ENCODE measurements at places on chromosomes 3 and 15. TPM values are rescaled to one million over a fixed set of nuclear protein-coding genes. Genes with fewer than 3 reads are reported as not detected.
A peak's percentile ranks its signal among the peaks of the same experiment; 100 is the strongest.

Gene GOLGA8G
- not detected for polyA plus RNA-seq

Gene ZNF501
- 0.89 TPM for polyA plus RNA-seq

Gene HTR3E
- 0.06 TPM for polyA plus RNA-seq

Gene MAGEF1
- polyA plus RNA-seq = 45.5 TPM

Gene POLQ
- 0.22 TPM for polyA plus RNA-seq

Gene ZIC4
- polyA plus RNA-seq = not detected

Gene TEX9
- polyA plus RNA-seq = 6.7 TPM

Gene ADAMTS9
- polyA plus RNA-seq = 0.54 TPM

Gene GOLGA6D
- not detected for polyA plus RNA-seq

DNA sequence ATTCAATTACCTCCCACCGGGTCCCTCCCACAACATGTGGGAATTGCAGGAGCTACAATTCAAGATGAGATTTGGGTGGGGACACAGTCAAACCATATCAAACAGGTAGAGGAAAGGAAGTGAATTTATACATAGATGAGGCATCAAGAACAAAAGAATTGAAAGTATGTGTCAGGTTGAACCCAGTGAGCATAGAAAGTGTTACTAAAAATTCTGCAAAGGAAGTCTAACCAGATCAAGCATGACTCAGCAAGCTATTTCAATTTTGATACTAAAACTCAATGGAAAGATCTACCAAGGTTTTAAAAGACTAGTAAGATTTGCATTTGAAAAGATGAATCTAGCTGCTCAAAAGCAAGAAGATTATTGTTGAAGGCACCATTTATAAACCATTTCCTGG, 323.0 kb downstream of the ROBO2 start:
- no peak for DNase-seq

- DNase-seq = no peak
Observed at GRCh38 chr15:65666257-65666656, 44.5 kb downstream of the SLC24A1 start.

GRCh38 chr15:78322243-78322642, 17.9 kb upstream of the CRABP1 start:
- peak; percentile 13 for DNase-seq

DNA sequence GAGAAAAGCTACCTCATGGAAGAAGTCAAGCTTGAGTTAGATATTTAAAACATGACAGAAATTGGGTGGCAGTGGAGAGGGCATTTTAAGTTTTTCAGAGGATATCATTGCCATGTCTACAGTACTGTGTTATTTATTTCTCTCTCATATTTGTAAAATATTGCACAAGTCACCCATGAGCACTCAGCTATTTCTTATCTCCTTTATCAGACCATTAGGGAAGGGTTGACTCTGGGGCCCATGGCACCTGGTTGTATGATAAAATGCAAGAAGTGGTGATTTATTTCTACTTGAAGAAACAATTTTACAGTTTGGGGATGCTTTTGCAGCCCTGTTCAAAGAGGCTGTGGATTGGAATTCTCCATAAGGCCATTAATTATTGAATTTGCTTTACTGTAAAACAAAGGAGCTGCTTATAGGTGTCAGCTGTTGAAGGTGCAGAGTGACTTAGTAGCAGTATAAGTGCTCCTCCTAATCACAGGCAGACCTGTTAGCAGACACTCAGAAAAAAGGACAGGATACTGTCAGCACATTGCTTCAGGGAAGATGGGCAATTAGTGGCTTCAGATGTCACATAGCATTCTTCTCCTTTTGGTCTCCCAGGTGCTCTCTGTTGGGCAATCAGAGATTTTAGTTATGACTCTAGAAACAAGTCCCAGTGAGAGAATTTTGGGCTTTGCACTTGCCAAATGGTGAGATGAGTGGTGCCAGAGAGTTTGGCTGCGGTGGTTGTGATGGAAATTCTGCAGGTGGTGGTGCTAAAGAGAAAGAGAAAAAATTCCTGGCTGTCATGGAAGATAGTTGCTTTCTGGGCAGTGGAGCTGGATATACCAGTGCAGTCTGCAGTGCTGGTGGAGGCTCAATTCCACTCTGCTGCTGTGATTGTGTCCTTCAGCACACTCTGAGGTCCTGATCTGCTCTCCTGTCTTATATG, 129.7 kb upstream of the ROPN1 start:
- no peak for DNase-seq

GRCh38 chr3:171966533-171967136, 72.7 kb upstream of the FNDC3B start:
- DNase-seq = no peak

- no peak for DNase-seq
Observed at GRCh38 chr3:146390006-146390772, 79.2 kb downstream of the PLSCR2 start.

DNA sequence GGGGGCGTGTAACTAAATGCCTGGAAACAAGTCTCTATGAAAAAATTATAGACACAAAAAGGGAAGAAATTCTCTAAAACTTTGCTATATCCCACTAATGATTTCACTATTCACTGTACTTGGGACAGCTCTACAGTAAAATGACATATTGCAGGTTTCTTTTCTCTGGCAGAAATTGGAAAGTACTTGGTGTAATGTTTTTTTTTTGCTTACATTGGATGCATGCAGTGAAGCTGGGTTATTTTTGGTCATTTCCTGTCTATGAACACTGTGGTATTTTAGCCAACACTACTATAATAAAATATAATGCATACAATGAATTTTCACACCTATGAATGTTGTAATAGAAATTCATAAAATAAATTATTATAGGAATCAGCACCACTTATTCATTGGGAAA, 109.7 kb downstream of the LRRC49 start:
- DNase-seq = no peak

- DNase-seq = no peak
Observed at GRCh38 chr3:50607271-50608091, 4.1 kb downstream of the CISH start.

- DNase-seq = no peak
Observed at GRCh38 chr3:146772211-146772743, 167.1 kb upstream of the PLSCR5 start.

DNA sequence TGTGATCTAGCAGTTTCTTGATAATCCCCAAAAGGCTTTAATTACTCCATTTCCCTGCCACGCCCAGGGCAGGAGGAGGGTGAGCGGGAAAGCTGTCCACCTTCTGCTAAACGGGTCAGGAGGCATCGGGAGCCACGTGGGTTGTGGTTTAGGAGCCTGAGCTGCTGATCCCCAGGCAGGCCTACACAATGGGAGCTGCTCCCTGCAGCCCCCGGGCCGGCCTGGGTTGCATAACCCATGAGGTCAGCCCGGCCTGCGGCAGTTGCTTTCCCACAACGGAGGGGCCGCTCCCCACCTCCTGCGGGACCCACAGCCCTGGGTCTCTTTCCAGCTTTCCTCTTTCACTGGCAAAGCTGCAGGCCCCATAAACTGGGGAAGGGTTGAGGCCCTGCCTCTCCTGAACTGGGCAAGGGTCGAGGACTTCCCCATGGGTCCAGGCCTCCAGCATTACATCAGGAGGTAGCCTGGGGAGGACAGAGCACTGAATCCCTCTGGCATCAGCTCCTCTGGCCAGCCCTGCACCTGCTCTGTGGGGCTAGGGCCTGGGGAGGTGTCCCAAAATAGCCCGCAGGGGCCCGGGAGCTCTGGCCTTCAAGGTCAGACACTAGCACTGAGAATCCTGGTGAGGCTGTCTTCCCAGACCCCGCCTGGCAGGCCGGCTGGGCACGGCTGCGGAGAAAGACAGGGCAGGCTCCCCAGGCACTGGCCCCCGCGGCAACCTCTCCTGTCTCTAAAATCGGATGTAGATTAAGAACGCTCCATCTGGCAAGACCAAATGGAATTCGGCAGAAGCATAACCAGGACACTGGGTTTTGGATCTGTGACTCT, 47.3 kb downstream of the ZDHHC19 start:
- DNase-seq = peak; percentile 77

GRCh38 chr3:13537909-13538296, 11.0 kb upstream of the FBLN2 start:
- no peak for DNase-seq

DNA sequence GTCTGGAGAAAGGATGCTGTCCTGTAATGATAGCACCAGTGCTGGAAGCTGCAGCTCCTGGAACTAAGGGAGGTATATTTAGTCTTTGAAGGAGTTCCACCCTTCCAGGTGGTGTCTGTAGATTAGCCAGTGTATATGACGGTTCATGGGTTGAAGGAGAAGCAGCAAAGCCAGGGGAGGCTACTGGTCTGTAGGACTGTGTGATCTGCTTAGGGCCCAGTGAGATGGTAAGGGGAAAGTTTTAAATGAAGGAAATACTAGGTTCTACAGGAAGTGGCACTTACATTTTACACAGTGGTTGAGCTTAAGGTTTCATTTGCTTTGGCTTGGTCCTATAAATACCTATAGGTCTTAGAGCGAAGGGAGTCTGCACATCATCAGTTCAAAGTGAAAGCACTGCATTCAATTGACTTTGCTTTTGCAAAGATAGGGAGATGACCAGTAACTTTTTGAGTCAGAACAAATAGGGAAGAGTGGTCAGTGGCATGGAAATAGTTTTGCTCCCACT, 5.6 kb downstream of the SLC25A38 start:
- DNase-seq = no peak

- DNase-seq = peak; percentile 70
Observed at GRCh38 chr3:111768571-111769100, 90.4 kb upstream of the PHLDB2 start.

DNA sequence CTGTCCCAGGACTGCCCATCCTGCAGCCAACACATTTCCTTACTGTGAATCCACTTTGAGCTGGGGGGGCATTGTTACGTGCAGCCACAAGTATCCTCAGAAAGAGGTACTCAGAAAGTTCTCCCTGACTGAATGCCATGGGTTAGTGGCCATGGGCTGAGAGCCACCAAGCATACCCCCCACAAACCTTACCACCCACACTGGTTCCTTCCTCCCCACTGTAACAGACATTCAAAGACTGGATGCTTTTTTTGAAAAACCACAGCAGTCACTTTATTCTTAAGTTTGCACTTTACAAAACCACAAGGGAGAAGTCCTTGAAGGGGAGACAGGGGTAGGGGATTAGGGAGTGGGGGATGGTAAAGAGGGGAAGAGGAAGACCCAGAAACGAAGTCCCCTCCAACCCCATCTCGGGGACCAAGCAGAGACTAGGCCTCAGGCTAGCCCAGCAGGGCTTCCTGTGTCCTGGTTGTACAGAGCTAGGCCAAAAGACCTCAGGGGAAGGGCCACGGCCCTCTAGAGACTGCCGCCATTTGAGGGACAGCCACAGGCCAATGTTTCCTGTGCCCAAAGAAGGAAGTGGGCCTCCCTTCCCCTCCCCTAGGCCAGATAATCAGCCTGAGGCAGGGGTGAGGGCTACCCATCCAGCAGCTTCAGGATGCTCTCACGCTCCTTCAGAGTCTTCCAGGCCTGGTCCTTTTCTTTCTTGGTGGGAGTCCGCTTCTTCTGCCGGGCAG, 10.1 kb upstream of the CAMK1 start:
- DNase-seq = no peak

- DNase-seq = peak; percentile 2
Observed at GRCh38 chr3:182364723-182365650, 428.3 kb upstream of the ATP11B start.

- no peak for DNase-seq
Observed at GRCh38 chr3:136682740-136683312, 69.4 kb downstream of the STAG1 start.

DNA sequence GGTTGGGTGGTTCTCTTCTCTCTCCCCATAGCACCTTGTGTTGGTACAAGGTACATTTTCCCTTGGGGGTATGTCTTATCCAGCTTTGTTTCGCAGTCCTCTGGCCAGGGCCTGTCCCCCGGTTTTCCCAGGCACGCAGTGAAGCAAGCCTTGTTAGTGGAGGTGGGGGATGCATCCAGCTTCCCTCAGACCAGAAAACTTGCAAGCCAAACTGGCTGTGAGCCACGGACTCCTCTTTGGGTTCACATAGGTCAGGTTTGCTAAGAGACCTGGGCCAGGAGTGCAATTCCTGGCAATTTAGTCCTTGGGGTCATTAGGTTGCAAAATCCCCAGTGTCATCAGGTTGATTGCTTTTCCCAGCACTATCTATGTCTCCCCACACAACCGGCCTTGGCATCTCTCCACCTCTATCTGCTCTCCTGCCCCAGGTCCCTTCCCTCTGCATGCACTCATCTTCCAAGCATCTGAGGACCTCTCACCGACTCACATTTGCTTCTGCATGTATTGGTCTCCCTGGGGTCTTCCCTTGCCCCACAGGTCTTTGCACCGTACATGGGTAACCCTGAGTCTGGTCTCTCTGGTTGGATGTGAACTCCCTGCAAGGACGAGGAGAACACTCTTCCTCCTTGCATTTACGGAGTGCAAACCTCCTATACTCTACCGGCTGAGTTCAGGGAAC, 34.2 kb downstream of the BCL2L10 start:
- no peak for DNase-seq

- no peak for DNase-seq
Observed at GRCh38 chr3:46924921-46925584, 47.5 kb downstream of the PTH1R start.

DNA sequence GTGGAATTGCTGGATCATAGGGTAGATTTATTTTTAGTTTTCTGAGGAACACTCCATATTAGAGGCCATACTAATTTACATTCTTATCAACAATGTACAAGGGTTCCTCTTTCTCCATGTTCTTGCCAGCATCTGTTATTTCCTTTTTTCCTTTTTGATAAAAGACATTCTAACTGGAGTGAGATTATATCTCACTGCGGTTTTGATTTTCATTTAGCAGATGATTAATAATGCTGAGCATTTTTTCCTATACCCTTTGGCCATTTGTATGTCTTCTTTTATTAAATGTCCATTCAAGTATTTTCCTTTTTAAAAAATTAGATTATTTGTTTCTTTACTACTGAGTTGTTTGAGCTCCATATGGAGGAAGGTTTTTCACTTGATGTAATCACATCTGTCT, 1189.5 kb downstream of the ZPLD1 start:
- DNase-seq = no peak

DNA sequence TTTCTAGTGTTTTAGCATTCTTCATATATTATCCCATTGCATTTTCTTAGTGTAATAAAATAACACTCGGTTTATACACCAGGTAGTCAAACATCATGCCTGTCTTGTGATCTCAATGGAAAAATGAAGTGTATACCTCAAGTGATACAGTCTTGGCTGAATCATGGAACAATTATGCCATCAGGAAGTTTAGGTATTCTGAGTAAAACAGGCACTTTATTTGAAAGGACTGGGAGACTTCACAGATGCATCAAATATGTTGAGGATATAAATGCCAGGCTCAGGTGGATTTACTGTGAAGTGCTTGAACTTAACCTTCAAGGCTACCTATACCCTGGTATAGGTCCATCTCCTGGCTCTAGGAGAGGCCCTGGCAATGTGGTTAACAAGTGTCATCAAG, 8.5 kb downstream of the TGFBR2 start:
- no peak for DNase-seq

DNA sequence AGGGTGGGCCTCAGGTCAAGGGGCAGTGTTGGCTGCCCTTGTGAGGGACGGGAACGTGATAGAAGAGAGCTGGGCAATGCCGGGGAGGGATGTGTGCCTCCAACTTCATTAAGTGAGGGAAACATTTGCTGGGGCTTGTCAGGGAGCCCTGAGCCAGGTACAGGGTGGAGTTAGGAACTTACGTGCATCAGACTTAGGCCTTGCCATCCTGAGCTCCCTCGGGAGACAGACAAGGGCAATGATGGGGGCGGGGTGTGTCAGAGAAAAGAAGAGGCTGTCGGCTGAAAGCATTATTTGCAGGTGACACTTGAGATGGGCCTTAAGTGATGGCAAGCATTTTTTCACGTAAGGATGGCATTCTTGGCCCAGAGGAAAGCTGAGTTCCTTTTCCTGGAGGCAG, 1.6 kb downstream of the FAM131A start:
- DNase-seq = no peak

- DNase-seq = no peak
Observed at GRCh38 chr3:170531657-170532335, 54.1 kb downstream of the SLC7A14 start.

- no peak for DNase-seq
Observed at GRCh38 chr15:52417521-52417920, 111.2 kb downstream of the MYO5A start.

- no peak for DNase-seq
Observed at GRCh38 chr3:171806200-171807128, 3.8 kb downstream of the PLD1 start.
